ENCODE measurements at places on chromosomes 13 and 19. TPM values are rescaled to one million over a fixed set of nuclear protein-coding genes. Genes with fewer than 3 reads are reported as not detected.

GRCh38 chr13:35598790-35599369, 122.4 kb upstream of the MAB21L1 start:
- DNase-seq, result no peak

GRCh38 chr19:40466219-40466984, 399 bp upstream of the SPTBN4 start:
- DNase-seq, result peak; percentile 89

- DNase-seq, result no peak
Measured at GRCh38 chr13:47175172-47175866, 278.5 kb upstream of the HTR2A start.

GRCh38 chr13:23504180-23504579, 66.0 kb upstream of the TNFRSF19 start:
- no peak for DNase-seq

DNA sequence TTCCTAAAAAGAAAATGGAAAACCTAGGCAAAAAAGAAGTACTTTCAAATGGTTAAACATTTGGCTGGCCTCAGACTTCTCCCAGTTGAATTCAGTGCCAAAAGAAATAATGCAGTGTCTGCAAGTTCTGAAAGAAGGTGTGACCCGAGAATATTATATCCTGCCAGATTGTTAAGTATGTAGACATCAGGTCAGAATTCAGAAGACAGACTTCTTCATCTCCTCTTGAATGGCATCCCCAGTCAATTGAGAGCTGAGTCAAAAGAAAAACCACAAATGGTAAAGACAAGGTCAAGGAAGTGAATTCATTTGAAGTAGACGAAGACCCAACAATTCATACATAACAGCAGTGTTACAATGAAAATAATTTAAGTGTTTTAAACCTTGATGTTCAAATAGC, 194.5 kb downstream of the NBEA start:
- DNase-seq, result no peak

DNA sequence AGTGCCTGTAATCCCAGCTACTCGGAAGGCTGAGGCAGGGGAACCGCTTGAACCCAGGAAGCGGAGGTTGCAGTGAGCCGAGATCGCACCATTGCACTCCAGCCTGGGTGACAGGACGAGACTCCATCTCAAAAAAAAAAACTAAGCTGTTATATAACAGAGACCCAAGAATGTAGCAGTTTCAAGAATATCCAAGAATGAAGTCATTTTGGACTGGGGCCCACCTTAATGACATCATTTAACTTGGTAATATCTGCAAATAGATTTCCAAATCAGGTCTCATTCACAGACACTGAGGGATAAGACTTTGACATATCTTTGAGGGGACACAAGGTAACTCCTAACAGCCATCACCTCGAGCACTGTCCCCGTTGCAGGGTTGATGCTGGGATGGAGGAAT, 36.5 kb upstream of the MRI1 start:
- DNase-seq, result no peak

GRCh38 chr13:29591310-29591709, 4.2 kb downstream of the SLC7A1 start:
- DNase-seq, result no peak

GRCh38 chr13:33751151-33751550, 66.8 kb upstream of the RFC3 start:
- no peak for DNase-seq

- no peak for DNase-seq
Measured at GRCh38 chr13:82522872-82523271, 1359.4 kb downstream of the SLITRK1 start.

- no peak for DNase-seq
Measured at GRCh38 chr13:112867301-112867711, 101.7 kb upstream of the MCF2L start.

DNA sequence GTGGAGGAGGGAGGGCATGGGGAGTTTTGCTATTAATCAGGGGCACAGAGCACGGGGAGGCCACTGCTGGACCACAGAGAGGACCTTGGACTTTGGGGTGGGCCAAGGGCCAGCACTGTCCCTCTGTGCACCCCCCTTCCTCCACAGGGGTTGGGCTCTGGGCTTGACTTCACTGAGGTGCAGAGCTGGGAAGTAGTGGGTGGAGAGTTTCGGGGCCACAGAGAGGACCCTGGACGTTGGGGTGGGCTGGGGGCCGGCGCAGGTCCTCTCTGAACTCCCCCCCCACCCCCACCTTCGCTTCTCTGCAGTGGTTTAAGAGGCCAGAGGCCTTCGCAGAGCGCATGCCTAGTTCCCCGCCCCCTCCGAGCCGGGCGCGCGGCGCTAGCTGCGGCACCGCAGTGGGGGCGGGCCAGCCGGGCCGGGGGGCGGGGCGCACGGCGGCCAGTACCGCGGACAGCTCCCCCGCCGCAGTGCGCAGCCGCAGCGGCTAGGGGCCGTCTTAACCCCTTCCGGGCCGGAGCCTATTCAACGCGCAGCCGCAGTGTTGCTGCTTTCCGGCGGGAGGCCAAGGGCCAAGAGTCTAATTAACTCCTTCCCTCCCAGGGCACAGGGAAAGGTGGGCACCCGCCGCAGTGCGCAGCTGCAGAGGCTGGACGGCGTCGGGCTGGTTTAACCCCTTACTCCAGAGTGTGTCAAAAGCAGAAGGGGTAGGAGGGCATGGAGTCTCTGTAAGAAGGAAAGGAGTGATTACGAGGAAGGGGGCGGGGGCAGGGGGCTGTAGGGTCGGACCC, 3.7 kb downstream of the KCNC3 start:
- DNase-seq, result peak; percentile 88

- DNase-seq, result peak; percentile 91
Measured at GRCh38 chr19:50679177-50680125, 30.2 kb downstream of the C19orf81 start.

DNA sequence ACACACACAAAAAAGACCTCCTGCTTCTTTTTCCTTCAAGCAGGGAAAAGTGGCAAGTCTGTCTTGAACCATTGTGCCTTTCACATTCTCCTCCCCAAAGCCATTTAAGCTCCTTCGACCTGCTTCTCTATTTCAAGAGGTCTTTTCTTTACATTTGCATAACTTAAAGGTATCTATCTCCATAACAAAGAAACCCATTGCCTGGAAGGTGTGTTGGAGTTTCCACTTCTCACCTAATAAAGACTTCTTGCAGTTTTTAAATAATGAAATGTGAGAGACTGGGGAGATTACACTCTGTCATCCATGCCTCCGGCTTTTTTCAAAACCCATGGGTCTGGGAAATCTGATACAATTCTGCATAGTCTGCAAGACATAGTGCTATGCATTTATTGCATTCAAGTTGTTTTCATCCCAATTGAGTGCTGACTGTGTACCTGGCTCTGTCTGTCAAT, 41.8 kb upstream of the NBEA start:
- DNase-seq, result no peak

DNA sequence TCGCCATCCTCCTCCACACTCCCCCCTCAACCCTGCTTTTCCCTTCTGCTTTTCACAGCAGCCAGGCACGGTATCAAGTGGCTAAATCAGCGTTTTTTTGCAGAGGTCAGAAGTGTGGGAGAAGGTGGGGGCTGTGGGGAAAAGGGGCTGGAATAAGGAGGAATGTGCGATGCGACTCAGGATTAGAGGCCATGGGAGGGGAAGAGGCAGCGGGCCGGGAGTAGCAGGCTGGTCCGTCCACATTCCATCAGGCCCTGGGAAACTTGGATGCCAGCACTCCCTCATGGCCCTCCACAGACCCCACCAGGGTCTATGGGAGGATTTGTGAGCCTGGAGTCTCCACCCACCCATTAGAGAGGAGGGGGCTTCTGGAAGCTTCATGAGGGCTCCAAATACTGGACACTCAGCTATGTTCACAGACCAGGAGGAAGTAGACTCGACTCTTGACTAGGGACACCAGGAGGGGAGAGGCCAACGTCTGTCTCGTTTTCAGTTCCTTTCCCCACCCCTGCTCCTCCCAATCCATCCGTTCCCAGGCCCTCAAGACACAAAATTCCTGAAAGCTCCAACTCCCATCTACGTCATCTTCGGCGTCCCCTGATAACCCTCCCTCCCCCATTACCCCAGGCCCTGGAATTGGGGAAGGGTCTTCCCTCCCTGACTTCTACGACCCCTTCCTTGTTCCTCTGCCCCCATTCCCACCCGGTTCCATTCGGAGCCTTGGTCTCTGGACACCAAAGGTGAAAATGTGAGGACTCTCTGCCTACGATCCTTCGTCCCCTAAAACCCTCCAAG, 3.3 kb upstream of the KCNC3 start:
- DNase-seq, result peak; percentile 9

DNA sequence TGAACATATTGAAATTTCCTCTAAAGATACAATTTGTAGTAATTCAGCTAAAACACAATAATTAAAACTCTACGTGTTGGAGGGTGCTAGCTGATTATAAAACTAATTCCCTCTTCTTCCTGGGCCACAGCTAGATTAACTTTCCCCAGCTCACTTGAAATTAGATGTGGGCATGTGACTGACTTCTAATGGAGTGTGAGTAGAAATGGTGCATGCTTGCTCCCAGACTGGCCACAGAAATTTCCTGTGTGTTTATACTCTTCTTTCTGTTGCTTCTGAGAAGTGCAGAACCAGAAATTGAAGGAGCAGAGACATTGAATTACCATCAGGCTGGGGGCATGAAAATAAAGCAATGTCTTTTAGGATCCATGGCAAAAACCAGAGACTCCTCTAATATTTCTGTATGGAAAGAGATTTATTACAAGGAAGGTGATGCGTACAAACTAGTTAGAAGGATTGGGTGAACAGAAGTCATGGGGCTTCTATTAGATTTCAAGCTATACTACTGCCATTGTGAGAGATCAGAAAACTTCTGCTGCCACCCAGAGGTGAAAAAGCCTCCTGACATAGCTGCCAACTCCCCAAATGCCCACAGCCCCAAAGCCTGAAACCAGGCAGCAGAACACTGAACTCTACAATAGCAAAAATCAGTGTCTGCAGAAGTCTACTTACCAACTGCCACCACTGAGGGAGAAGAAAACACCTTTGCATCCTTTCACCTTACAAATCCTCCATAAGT, 379.2 kb upstream of the MIR17HG start:
- peak; percentile 6 for DNase-seq

ETV2 gene
- total RNA-seq, result 0.37 TPM

TINCR gene
- 0.23 TPM for total RNA-seq

APOE gene
- total RNA-seq, result 0.55 TPM

FPR1 gene
- not detected for total RNA-seq
